ENCODE measurements at places on chromosomes 11 and 22.

- no peak for DNase-seq
These were observed 24.0 kb downstream of the ANKK1 start for GRCh38 chr11:113411536-113411935.

- peak; percentile 50 for DNase-seq
These were observed 26.1 kb upstream of the CELSR1 start for GRCh38 chr22:46563381-46564083.

- DNase-seq: no peak
These were observed 75.7 kb downstream of the NFAM1 start for GRCh38 chr22:42356533-42356932.

DNA sequence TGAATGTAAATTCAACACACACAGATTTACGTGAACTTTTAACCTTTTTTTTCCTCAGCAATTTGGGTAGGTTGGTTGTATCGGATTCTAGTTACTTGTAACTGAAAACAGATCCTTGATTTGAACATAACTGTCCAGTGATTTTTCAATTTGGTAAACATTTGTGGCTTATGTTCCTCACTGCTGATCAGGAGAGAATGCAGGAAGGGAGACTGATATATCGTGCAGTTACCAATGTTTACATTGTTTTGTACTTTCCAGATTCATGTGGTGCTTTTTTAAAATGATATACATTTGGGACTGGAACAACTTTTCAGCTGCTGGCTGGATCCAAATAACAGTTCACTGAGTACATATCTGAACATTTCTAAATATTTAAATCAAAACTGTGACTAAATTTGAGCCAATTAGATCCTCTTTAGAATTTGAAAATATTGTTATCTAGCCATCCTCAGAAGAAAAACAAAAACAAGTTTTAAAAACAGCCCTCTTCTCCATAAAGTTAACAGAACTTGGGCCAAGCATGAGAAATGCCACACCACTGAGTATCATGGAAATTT, 84.3 kb upstream of the MTMR2 start:
- no peak for DNase-seq

DNA sequence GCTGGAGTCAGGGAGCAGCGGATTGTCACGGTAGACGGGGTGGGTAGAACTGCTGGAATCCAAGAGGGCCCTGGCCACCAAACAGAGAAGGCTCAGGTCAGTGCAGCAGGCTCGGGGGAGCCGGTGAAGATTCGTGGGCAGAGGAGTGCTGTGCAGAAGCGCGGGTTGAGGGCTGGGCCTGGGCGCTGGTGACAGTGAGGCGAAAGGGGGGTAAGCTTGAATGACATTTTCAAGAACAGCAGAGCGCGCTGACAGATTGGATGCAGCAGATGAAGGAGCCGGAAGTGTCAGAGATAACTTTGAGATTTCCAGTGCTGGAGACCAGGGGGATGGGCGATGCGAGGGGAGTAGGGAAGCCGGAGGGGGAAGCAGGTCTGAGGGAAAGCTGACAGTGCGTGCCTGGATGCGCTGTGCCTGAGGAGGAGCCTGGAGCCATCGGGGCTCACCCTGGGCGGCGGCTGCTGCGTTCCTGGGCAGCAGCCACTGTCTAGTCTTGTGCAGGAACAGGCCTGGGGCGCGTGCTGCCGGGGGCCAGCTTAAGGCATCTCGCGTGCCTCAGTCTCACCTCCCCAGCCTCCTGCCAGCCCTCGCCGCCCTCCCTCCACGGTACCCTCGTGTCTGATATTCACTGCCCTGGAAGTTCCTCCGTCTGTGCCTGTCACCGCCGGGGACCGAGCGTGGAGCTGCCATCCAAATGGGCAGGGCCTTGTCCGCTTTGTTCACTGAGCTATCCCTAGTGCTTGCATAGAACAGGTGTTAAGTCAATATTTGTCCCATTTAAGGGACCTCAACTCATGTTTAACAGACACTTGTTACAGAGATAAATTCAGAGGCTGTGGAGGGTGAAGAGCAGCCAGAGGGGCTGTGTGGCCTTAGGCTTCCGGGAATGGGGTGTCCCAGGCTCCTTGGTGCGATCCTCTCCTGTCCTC, 5.2 kb downstream of the GRIK4 start:
- DNase-seq: no peak

DNA sequence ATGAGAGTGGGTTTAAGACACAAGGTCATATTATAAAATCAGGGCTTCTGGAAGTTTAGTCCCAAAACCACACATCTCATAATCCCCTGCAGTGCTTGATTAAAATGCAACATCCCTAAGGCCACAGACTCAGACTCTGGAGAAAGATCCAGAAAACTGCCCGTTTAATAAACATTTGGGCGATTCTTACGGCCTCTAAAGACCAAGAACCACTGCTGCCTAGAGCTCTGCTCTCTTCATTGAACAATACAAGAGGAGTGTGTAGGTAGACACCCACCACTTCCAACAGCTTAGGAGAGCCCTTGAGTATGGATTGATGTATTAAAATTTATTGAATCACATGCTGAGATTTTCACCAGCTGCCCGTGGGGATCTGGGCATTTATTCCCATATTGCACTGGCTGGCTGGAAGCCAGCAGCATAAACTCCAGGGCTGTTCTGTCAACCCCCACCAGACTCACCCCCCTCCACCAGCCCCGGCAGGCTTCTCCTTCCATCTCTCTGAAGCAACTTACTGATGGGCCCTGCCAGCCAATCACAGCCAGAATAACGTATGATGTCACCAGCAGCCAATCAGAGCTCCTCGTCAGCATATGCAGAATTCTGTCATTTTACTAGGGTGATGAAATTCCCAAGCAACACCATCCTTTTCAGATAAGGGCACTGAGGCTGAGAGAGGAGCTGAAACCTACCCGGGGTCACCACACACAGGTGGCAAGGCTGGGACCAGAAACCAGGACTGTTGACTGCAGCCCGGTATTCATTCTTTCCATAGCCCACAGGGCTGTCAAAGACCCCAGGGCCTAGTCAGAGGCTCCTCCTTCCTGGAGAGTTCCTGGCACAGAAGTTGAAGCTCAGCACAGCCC, 749 bp upstream of the BEST1 start:
- DNase-seq: peak; percentile 99

GRCh38 chr11:8283465-8284230, 20.0 kb upstream of the LMO1 start:
- DNase-seq: no peak

DNA sequence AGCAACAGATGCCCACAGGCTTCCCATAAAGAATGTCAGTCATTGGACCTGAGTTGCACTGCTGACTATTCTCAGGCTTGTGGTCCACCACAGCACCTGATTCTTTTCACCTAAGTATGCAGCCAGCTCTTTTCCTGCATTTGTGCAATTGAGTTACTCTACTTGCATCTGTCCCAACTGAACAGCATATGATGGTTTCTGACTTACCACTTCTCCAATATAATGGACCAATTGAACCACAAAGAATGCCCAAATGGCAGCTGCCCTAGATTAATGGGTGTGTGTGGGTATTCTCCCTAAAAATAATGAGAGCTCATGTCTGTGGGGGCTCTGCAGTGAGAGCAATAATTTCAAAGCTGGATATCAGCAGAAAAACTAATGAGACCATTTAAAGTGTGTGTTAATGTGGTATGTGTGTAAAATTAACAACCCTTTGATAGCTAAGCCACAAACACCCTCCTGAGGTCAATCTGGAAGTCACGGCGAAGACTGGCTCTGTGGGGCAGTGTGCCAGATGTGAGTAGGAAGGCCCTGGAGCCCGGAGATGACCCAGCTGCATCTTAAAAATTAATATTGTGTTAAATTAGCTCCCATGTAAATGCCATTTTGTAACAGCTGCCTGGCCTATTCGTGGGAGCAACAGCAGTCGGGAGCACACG, 43.8 kb downstream of the SC5D start:
- DNase-seq: no peak

DNA sequence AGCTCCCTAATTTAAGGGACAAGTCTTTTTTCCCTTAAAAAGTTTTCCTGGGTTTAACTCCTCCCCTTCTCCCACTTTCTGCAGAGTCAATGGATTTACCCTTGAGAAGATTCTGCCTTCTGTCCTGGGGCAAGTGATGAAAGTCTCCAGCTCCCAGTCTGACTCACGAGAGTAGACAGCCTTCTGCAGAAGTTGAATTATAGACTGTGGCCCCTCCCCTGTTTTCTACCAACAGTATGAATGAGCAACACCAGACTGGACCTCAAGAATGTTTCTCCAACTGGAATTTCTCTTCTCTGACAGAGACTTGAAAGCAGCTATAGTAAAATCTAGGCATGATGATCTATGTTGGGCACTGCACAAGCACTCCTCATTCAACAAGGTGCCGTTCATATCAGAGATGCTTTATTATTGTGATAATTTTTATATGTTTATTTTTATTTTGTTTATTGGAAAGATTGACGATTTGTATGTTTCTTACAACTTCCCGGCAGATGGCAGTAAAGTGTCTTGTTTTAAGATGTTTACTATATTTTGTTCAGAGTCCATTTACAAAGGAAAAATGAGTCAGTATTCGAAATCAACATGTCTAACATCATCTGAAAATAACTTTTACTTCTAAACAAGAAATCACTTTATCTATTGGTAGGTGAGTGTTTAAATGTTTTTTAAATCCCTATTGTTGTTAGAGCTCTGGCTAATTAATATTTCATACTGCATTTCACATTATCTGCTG, 56.6 kb downstream of the LMO2 start:
- DNase-seq: peak; percentile 80

DNA sequence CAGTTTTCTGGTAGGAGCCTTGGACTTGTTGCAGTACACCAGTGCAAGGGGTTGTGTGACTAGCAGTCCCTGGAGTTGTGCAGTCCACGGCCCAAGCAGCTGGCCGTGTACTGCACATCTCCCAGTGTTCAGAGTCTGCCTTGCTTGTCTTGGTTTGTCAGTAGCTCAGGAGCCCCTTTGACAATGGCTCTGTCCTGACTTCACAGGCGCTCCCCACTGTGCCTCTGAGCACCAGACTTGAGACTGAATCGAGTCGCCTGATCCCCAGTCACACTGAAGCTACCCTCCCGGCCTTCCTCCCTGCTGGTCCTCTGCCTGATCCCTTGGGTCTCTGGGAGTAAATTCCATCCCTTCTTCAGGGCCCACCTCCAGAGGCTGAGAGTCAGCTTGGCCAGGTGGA, 19.4 kb downstream of the SYNGR1 start:
- no peak for DNase-seq

- DNase-seq: no peak
These were observed 1240.9 kb downstream of the BRD1 start for GRCh38 chr22:48586799-48587185.

DNA sequence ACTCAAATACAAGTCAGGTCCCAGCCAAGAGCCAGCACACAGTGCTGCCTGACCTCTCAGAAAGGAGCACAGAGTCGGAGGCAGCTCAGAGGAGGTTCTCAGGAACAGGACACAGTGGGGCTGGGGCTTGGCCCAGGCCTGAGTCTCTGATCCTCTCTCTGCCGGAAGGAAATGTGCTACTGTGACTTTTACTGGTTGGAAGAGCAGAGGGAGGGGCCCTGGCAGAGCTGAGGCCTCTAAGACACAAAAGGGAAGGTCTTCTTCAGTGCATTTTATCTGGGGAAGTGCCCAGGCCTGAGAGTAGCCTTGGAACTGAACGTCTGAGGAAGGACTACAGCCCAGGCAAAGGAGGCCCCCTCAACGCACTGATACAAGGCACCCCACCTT, 16.2 kb upstream of the CASTOR1 start:
- DNase-seq: no peak

DNA sequence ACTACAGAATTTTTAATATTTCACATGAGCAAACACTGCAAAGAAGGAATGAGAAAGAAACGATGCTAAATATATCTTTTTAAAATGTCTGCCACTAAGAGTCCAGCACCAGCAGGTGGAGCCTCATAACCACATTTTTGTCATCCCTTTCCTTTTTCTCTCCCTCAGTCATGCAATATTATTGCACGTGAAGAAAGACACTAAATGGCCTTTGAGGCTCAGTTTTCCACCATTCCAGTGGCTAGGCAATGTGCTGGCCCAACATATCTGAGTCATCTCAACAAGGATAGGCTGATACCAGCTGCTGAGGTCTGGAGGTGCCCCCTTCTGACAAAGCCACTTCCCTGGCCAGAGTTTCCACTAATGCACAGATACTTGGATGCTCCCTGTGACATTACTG, 1.8 kb downstream of the ALKBH8 start:
- DNase-seq: peak; percentile 72
